ENCODE measurements at places on chromosomes 13 and 19.

DNA sequence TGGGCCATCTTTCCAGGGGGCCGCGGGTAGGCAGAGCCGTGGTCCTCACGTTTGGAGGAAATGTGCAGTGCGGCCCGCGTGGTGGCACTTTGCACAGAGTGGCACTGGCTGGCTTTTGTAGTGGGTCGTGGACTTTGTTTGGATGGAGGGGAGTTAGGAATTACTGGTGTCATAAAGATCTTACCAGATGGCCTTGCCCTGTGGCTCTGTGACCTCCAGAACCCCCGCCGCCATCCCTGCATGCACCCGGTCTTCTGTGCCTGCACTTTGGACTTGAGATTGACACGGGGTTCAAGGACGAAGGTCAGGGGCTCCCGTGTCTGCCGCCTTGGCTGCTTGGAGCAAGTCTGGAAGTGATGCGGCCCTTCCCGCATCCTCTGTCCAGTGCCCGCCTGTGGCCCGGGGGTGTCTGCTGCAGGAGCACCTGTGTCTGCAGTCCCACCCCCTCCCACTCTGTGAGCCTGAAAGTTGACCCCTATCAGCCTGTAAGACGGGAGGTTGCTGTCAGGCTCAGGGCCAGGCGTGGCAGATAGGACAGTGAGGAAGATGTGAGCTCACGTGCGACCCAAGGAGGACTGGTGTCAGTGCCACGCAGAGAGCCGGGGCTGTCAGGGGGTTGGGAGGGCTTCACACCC lies 2.2 kb downstream of the GNA11 start:
- no peak for DNase-seq

- DNase-seq: no peak
These were observed 2674.7 kb upstream of the PCDH20 start for GRCh38 chr13:64090311-64090710.

DNA sequence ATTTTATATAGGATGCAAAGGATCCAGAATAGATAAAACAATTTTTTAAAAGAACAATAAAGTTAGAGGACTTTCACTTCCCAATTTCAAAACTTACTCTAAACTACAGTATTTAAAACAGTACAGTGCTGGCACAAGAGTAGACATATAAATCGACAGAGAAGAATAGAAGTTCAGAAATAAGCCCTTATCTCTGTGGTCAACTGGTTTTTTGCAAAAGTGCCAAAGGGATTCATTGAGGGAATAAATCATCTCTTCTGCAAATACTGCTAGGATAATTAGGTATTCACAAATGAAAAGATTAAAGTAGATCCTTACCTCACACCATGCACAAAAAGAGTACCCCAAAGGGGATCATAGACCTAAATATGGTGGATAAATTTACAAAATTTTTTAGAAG lies 431.0 kb upstream of the HTR2A start:
- no peak for DNase-seq

- no peak for DNase-seq
These were observed 820 bp downstream of the EID2 start for GRCh38 chr19:39539165-39539517.

- DNase-seq: no peak
These were observed 56.5 kb downstream of the INTS6 start for GRCh38 chr13:51396352-51396751.

DNA sequence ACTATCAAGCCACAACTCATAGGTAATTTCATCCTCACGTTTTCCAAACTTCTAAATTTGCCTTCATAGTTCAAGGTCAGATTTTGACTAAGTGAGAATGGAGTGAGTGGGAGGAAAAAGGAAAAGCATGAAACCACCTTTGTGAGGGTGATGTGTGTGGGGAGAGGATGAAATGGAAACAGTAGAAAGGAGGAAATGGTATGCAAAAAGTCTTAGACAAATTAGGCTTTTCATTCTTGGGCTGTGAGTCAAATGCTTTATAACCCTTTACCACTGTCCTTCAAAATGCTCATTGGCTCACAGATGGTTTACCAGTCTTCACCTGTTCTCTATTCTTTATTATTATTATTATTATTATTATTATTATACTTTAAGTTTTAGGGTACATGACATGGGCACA lies 127.2 kb downstream of the RAP2A start:
- no peak for DNase-seq

DNA sequence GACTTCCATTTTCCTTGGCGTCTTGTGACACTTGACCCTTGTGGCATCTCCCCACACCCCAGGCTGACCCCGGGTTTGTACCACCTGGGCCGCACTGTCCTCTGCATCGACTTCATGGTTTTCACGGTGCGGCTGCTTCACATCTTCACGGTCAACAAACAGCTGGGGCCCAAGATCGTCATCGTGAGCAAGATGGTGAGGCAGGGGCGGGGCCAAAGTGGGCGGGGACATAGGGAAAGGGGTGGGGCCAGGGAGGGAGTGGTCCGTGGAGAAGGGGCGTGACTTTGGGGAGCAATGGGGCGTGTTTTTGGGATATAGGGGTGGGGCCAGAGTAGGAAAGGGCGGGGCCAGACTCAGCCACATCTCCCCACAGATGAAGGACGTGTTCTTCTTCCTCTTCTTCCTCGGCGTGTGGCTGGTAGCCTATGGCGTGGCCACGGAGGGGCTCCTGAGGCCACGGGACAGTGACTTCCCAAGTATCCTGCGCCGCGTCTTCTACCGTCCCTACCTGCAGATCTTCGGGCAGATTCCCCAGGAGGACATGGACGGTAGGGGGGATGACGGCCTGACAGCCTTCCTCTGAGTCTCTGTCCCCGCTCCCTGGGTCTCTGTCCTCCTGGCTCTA lies 42.8 kb downstream of the TRPM4 start:
- DNase-seq: no peak

DNA sequence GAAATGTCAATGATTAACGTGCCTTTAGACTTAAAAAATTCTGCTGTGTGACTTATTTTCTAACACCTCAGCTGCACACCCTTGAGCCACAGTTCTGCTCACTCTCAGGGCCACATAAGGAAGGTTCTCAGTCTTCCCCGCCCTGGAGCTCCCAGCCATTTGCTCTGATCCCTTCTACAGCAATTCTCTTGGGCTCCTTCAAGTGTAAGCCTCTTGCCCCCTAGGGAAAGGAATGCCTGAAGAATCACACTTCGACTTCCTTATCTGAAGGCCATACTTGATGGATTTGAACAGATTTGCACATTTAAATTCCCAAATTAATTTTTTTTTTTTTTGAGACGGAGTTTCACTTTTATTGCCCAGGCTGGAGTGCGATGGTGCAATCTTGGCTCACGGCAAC lies 44.2 kb downstream of the RASA3 start:
- DNase-seq: no peak

GRCh38 chr13:91574766-91575165 lies 176.3 kb downstream of the GPC5 start:
- DNase-seq: no peak

- DNase-seq: no peak
These were observed 32.2 kb upstream of the SLC7A10 start for GRCh38 chr19:33257828-33258227.

DNA sequence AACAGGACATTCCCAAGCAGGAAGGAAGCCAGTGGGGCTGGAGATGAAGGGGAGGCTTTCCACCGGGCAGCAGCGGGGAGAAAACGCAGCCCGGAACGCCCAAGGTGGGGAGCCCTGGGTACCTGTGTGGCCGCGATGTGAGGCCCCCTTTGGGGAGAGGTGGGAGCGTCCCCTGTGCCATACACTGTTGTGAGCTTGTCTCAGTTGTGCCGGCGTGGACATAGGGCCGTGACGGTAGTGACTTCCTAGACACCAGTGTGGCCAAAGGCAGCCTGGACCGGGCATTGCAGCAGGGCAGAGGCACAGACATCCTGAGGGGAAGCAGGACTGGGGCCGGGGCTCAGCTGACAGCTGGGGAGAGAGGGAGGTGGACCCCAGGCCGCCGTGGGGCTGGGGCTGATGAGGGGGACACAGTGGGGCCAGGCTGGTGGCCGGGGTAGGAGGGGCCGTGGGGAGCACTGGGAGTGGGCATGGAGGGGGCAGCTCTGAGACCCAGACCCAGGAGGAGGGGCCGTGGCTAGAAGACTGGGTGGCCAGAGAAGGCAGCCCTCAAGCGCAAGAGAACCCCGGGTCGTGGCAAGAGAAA lies 38.5 kb upstream of the TFDP1 start:
- no peak for DNase-seq

DNA sequence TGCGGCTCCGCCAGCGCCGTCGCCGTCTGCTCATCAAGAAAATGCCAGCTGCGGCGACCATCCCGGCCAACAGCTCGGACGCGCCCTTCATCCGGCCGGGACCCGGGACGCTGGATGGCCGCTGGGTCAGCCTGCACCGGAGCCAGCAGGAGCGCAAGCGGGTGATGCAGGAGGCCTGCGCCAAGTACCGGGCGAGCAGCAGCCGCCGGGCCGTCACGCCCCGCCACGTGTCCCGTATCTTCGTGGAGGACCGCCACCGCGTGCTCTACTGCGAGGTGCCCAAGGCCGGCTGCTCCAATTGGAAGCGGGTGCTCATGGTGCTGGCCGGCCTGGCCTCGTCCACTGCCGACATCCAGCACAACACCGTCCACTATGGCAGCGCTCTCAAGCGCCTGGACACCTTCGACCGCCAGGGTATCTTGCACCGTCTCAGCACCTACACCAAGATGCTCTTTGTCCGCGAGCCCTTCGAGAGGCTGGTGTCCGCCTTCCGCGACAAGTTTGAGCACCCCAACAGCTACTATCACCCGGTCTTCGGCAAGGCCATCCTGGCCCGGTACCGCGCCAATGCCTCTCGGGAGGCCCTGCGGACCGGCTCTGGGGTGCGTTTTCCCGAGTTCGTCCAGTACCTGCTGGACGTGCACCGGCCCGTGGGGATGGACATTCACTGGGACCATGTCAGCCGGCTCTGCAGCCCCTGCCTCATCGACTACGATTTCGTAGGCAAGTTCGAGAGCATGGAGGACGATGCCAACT lies 24.4 kb upstream of the KCTD15 start:
- DNase-seq: no peak

DNA sequence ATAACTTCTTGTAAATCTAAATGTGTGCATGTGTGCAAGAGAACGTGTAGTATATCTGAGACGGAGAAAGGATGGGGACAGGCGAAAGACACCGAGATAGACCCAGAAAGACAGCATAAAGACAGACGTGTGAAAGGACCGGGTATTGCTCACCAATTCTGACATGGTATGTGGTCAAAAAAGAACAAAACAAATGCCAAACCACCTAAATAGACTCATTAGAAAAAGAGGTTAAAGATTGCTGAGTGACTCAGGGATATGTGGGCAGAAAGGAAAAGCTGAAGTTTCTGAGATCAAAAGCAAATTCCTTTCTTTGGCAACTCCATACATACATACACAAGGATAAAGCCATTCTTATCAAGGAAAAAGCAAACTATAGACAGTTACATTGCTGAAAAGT lies 179.7 kb upstream of the TSC22D1 start:
- DNase-seq: no peak

DNA sequence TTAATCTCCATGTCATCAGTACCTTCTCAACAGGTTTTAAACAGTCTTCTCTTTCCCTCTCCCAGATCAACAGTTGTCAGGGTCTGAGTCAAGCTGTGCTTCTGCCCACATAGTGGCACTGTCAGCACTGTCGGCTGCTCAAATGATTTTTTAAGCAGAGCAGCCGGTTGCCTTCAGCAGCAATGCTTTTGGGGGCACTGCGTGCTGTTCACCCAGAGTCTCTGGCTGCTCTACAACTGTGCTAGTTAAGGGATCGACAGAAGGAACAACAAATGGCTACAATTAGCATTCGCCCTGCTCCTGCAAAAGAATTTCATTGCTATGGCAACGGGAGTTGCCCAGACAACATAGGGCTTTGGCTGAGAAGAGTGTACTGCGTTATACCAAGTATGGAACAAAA lies 412.9 kb downstream of the DIAPH3 start:
- no peak for DNase-seq

DNA sequence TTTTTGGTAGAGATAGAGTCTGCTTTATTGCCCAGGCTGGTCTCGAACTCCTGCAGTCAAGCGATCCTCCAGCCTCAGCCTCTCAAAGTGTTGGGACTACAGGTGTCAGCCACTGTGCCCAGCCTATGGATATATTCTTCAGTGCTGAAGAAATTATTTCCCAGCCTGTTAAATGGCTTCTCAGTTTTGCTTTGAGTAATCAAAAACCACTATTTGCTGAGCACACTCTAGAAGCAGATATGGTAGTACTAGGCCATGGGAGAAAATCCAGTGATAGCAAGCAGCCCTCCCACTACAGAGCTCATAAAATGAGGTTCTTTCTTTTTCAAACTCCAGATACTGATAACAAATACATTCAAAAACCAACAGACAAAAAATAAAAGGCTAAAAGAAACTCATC lies 80.6 kb upstream of the CLDN10 start:
- no peak for DNase-seq

DNA sequence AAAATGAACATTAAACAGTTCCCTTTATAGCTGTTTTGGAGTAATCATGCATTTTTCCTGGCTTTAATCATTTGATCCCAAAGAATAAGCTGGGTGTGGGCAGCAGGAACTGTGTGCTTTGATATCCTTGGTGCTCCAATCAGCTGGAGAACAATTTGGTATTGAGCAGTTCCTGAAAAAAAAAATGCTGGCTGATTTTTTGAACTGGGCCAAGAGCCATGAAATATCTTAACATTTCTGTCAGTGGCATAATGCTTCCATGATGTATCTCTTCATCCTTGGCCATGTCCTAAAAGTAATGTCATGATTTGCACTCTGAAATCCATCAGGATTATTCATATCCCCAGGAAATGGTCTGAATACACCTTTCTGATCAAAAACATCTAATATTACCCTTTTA lies 134.7 kb downstream of the LHFPL6 start:
- DNase-seq: no peak

- DNase-seq: no peak
These were observed 692.7 kb downstream of the PCDH9 start for GRCh38 chr13:66537417-66537816.

DNA sequence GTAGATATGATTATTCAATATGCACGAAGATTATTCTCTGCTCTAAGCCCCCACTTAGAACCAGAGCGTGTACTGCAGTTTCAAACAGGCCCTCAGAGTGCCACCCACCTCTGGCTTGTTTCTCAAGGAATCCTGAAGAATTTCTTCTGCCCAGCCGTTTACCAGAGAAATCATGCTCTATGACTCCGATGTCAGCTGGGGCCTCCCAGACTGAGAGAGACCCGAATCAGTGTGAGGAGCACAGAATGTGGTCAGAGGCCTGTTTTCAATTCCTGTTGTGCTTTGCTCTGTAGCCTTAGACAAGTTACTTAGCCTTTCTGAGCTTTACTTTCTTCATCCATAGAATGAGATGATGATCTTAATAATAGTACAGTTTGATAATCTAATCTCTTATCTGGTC lies 5.5 kb downstream of the PNMA8C start:
- DNase-seq: no peak
